Glutamatergic neuron (in vitro differentiated cells): ENCODE measurements at places on chromosomes 5 and 9. TPM values are rescaled to one million over a fixed set of nuclear protein-coding genes. Genes with fewer than 3 reads are reported as not detected.

The DNAI1 gene
- 1.2 TPM for total RNA-seq

The TMEM171 gene
- 1.1 TPM for total RNA-seq

DNA sequence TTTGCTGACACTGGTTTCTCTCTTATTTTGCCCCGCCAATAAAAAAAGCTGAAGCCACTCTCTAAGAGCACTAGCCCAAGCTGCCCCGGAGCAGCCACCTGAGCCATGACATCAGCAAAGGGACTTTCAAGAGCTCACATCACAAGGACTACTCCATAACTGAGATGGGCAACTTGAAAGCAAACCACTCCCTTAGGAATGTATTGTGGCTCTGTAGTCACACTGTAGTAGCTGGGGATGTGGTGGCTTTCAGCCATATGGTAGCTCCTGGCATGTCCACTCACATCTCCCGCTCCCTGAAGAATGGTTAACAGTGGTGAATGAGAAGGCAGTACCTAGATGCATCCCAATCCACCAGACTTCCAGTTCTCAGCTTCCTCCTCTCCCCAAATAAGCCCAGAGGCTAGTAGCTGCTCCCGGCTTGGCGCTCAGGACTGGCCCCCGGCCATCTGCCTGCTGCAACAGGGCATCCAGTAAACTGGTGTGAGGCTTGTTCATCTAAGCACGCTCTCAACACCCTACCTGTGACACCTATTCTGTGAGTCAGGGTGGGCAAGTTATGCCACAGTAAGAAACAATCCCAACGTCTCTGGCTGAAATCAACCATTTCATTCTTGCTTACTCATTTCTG is 63.7 kb downstream of the S1PR3 start:
- H3K36me3 ChIP-seq, result no peaks in the 10 kb centered on the region
- H3K27me3 ChIP-seq, result no peaks in the 10 kb centered on the region
- H3K4me3 ChIP-seq, result no peak overlapping the region
- H3K4me1 ChIP-seq, result peaks cover 3% of the 10 kb centered on the region
- no peak overlapping the region for H3K27ac ChIP-seq
- no peak for DNase-seq

The BNC2 gene
- 15.2 TPM for total RNA-seq

The ALG2 gene
- total RNA-seq, result 19.0 TPM

- H3K27me3 ChIP-seq, result no peaks in the 10 kb centered on the region
- DNase-seq, result no peak
- no peak overlapping the region for H3K27ac ChIP-seq
- no peaks in the 10 kb centered on the region for H3K4me1 ChIP-seq
- no peak overlapping the region for H3K4me3 ChIP-seq
Observed at GRCh38 chr5:149279661-149280060, 8.0 kb downstream of the AFAP1L1 start.

The KLHL9 gene
- total RNA-seq, result 38.7 TPM
